ENCODE measurements at places on chromosomes 13 and 19. TPM values are rescaled to one million over a fixed set of nuclear protein-coding genes. Genes with fewer than 3 reads are reported as not detected.

PLEKHF1 gene
- polyA plus RNA-seq: 9.9 TPM

CRX gene
- 0.25 TPM for polyA plus RNA-seq

ZNF708 gene
- 2.4 TPM for polyA plus RNA-seq

GARIN5A gene
- not detected for polyA plus RNA-seq

All from aorta (tissue), 5 donors.